ENCODE measurements at places on chromosomes 6 and 20.

DNA sequence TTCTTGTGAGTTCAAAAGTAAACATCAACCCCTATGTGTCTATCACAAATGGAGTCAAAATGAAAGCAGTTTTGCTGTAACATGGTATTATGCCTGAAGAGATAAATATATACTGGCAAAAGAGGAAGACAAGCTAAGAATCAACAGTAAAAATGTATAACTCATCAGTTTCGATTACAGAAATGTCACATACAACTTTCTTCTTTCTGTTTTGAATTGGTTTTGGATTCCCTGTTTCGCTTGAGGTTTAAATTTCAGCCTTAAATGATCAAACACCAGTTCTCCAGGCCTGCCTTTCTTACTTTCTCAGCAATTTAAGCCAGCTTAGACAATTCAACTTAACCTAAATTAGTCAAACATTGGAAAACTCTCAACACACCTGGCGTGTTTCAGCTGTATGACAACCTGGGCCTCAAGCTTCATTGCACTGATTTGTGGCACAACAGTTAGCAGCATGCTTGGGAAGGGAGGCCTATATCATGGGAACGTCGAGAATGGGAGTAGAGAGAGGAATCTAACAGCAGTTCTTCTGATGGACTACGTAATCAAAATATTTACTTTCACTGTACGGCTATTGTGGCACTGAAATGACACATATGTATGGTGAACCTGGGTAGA is 51.9 kb upstream of the MARCKS start:
- no peak for DNase-seq

DNA sequence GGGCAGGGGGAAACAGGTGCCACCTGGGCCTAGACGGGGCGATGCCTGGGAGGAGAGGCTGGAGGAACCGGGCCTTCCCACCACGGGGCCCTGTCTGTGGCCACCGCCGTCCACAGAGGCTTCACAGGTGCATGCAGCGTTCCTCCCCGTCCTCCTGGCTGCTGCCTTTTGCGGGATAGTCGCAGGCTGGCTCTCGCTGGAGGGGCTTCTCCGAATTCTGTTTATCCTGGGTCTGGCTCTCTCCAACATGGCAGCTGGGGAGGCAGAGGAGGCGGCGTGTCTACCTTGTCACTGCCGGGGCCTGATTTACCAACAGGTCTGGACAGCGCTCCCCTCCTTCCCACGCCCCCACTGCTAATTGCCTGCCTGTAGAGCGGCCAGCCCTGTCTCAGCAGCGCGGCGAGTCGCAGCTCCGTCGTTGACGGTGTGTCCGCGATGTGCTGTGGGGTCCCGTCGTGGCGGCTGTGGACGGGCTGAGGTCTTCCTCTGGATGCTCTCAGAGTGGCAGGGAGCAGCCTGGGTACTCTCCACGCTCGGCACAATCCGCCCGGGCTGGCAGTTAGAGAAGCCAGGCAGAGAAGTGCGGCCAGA is 262.9 kb downstream of the TAF4 start:
- DNase-seq: no peak

DNA sequence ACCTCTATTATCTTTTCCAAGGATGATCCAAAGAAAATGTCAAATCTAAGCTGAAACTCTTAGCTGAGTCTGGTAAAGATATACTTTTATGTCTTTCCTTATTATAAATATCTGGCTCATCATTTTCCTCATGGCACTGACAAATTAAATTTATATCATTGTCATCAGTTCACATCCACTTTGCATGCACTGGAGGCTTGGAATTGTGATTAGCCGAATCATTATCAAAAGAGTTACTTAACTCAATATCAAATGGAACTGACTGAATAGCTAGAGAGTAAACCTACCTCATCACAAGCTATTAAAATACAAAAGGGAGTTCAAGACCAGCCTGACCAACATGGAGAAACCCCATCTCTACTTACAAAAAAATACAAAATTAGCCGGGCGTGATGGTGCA is 713.9 kb upstream of the MARCKS start:
- DNase-seq: no peak

DNA sequence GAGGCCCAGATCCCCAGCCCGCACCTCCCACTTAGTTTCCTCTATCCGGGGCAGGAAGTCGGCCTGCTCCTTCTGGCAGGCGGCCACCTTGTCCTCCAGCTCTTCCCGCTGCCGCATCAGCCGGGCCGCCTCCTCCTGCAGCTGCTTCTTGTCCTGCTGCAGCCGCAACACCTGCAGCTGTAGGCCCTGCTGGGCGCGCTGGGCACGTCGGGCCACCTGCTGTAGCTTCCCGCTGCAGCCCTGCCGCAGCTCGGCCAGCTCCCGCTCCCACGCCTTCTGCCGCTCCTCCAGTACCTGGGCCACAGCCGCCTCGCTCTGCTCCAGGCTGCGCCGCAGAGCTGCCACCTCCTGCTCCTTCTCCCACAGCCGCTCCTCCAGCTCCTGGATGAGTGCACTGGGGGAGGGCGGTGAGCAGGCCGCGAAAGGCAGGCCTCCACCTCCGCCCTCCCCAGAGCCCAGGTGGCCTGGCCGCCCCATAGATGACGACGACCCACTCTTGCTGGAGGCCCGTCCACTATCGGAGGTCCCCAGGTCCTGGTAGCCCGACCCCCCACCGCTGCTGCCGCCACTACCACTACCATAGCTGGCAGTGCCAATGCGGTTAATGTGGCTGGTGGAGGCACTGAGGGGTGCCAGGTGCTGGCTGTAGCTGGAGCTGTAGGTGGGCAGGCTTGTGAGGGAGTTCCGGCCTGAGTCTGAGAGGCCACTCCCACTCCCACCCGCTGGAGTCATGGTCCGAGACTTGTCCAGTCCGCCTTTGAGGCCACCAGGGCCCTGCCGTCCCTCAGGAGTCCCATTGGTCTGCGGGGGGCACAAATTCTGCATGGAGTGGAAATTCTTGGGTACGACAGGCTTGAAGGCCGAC is 6.0 kb upstream of the FASTKD5 start:
- DNase-seq: no peak

- DNase-seq: no peak
Observed at GRCh38 chr20:35559042-35559693, 17.3 kb downstream of the ERGIC3 start.

GRCh38 chr6:32117461-32117860 is 8.3 kb upstream of the TNXB start:
- DNase-seq: no peak

GRCh38 chr6:94127716-94128115 is 708.4 kb upstream of the EPHA7 start:
- DNase-seq: no peak

DNA sequence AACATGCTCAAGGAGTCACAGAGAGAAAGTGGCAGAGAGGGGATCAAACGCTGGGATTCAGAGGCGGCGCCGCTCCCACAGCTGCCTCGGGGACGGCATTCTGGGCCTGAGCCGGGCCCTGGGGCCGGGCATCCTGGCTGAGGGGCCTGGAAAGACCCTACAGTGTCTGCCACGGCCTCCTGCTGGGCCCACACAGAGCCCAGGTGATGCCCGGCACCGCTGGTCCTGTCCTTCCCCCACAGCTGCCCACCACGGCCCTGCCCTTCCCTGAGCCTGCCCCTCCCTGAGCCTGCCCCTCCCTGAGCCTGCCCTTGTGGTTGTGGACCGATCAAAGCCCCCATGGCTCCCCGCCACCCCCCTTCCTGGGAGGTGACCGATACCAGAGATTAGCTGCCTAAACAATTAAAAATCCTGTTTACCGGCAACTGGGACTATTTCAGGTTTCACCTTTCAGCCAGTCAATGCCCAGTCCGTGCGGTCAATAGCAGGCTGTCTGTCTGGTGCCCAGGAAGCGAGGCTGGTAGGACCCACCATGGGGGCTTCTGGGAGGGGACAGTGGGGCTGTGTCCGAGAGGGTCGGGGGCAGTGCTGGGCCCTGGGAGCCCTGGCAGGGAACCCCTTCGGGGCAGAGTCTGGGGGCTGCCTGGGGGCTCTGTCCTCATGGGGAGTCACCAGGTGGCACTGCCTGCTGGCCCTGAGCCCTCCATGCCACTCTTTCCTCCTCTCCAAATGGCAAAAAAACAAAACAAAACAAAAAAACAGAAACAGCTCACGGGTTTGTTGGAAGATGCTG is 55.4 kb upstream of the GATA5 start:
- no peak for DNase-seq

DNA sequence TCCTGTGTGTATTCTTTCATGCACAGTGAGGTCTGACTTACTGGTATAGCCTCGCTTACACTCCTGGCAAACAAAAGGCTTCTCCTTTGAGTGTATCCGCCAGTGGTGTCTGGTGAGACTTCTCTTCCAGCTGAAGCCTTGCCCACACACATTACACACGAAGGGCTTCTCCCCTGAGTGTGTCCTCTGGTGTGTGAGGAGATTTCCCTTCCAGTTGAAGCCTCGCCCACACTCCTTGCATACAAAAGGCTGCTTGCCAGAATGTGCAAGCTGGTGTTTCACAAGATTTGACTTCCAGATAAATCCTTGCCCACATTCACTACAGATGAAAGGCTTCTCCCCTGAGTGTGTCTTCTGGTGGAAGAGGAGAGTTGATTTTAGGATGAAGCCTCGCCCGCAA is 21.5 kb downstream of the ZNF337 start:
- DNase-seq: no peak

GRCh38 chr20:60035-60918 is 27.2 kb upstream of the DEFB125 start:
- DNase-seq: no peak

Measured in stimulated activated CD4-positive, alpha-beta T cell treated with anti-CD3 and anti-CD28 coated beads, Interleukin-4, amount 100 ng/mL, for 4 hours (primary cell).